Fibroblast of the aortic adventitia (primary cell): ENCODE measurements at places on chromosomes 4 and X. TPM values are rescaled to one million over a fixed set of nuclear protein-coding genes. Genes with fewer than 3 reads are reported as not detected.

Gene ADH1C
- 1.4 and 24.3 TPM in 2 replicates for total RNA-seq

Gene SPIN2A
- 0.63 TPM in 1 of 2 replicates, not detected in the other for total RNA-seq

Gene GYPB
- not detected in 2 replicates for total RNA-seq

Gene CYP2U1
- 17.3 and 29.3 TPM in 2 replicates for total RNA-seq

Gene ALB
- total RNA-seq = not detected in 2 replicates

Gene GLOD5
- not detected in 2 replicates for total RNA-seq

Gene GPR34
- not detected in 2 replicates for total RNA-seq

Gene USP26
- total RNA-seq = not detected in 2 replicates

Gene IL21
- not detected in 2 replicates for total RNA-seq

Gene ADH1A
- total RNA-seq = 0.27 TPM in 1 of 2 replicates, not detected in the other

Gene HAND2
- total RNA-seq = 31.3 TPM in 2 replicates

GRCh38 chr4:186624951-186625350 is 69.6 kb upstream of the MTNR1A start:
- DNase-seq = peak; percentile 70

DNA sequence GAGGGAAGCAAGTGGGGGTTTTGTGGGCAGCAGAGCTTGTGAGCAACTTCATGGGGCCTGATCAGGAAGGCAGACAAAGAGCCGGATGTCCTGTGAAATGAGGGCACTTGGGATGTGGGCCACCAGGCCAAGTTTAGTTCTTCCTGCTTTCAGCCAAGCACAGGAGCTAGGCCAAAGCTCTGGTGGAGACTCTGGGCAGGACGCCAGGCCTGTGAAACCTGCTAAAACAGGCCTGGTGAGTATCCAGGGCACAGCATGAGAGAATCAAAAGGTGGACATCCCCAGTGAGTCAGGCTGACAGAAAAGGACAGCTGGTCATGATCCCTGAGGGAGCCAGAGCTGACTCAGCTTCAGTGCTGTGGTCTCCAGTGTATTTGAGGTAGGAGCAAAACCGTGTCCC is 95.7 kb downstream of the NPNT start:
- peak; percentile 72 for DNase-seq

DNA sequence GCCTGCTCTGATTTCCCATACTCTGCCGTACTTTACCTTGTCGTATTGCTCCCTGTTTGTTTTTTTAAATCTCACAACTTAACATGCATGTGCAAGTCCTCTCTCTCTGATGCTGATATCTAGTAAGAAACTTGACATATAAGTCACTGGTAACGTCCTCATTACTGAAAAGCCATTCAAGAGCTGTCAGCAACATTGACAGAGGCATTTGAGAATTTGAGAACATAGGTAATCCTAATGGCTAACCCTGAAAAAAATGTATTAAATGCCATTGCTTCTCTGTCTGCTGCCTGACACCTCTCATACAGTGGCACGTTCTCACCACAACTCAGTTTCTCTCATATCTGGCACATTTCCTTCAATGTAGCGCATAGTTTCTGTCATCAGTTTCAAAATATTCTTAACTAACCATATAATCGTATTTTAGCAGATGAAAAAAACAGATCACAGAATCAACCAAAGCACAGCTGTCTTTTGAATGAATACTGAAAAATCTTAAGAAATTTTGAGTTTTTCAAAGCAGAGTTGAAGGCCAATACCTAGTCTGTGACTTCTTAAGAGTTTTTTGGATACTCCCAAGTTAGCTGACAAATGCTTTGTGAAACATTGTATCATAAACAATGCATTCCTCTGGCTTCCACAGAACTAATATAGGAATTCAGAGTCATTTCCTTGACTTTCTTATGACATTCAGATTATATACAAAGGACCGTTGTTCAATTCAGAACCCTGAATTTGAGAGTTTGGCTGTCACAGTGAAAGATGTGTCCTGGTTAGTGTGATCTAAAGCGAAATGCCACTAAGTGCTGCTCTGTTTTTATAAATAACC is 996.4 kb downstream of the C4orf33 start:
- no peak for DNase-seq

GRCh38 chr4:33086331-33086925 is 2366.3 kb downstream of the PCDH7 start:
- peak; percentile 77 for DNase-seq

DNA sequence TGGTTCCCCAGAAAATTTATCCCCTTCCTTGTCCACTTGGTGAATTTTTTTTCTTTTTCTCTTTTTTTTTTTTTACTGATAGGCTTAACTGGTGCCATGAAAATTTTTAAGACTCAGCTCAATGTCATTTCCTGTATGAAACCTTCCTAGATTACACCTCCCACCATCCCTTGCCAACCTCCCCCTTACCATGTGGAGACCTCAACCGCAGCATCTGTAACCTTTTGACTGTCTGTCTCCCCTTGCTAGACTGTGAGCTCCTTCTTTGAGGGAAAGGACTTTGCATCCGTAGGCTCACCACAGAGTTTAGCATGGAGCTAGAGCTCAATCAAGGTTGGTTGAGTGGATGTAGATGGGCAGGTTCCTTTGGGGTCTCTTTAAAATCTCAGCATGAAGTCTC is 5.2 kb upstream of the PGRMC1 start:
- no peak for DNase-seq

DNA sequence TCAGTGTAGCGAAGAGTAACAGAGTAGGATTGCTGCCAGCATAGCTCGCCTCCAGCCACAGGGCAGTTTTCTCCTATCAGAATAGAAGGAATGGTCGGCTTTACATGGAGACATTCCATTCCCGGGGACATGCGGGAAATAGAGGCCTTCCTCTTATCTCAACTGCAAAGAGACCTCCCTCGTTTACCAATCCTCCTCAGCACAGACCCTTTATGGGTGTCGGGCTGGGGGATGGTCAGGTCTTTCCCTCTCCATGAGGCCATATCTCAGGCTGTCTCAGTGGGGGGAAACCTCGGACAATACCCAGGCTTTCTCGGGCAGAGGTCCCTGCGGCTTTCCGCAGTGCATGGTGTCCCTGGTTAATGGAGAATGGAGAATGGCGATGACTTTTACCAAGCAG is 285.0 kb downstream of the ASMT start:
- no peak for DNase-seq

DNA sequence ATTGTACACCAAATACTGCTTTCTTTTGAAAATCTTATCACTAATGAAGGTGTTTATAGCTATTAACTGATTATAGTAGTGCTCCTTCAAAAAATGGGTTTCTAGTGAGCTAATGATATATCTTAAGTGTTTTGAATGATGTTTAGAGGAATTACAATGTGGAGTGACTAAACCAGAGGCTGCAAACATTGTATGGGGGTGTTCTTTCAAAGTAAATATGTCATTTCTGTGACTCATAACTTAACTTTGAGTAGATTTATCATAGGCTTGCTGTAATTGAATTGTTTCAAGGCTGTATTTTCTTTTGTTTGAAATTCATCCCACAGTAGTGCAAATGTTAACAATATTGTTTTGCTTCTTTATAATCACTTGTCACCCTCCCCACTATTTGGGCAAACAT is 141.6 kb downstream of the IL1RAPL2 start:
- no peak for DNase-seq

DNA sequence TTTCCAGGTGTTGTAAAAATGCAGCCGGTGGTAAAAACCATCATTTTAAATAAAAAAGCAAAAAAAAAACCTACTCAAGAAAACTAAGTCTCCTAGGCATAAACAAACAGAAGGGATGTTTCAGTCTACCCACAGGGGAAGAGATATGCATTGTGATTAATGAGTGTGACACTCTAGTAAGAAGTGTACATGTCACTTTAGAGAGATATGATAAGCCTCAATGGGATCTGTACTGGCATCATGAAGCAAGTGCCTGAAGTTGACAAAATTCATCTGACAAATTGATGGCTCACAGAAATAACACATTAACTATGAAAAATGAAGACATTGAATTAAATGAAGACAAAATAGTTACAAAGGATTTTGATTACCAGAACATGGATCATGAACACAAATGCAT is 162.7 kb downstream of the NPFFR2 start:
- DNase-seq = no peak

DNA sequence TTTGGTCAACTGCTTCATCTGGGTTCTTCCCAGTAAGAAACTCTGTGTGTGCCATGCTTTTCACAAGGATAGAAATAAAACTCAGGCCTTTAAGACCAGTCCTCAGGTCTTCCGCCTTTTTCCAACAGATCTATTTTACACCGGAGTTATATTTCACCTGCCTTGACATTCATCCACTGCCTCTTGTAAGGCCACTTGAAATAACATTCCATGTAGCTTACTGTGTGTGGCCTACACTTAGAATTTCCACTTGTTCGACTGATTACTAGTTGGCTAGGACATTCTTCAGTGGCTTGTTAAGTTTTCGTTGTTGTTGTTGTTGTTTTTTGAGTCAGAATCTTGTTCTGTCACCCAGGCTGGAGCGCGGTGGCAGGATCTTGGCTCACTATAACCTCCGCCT is 92.8 kb upstream of the UNC5C start:
- no peak for DNase-seq

- peak; percentile 95 for DNase-seq
These were observed 63.7 kb upstream of the PDGFRA start for GRCh38 chr4:54165438-54165837.

GRCh38 chr4:159052315-159052714 is 50.6 kb upstream of the RAPGEF2 start:
- no peak for DNase-seq

- peak; percentile 26 for DNase-seq
These were observed 238.6 kb downstream of the RAPGEF2 start for GRCh38 chr4:159341522-159341921.

DNA sequence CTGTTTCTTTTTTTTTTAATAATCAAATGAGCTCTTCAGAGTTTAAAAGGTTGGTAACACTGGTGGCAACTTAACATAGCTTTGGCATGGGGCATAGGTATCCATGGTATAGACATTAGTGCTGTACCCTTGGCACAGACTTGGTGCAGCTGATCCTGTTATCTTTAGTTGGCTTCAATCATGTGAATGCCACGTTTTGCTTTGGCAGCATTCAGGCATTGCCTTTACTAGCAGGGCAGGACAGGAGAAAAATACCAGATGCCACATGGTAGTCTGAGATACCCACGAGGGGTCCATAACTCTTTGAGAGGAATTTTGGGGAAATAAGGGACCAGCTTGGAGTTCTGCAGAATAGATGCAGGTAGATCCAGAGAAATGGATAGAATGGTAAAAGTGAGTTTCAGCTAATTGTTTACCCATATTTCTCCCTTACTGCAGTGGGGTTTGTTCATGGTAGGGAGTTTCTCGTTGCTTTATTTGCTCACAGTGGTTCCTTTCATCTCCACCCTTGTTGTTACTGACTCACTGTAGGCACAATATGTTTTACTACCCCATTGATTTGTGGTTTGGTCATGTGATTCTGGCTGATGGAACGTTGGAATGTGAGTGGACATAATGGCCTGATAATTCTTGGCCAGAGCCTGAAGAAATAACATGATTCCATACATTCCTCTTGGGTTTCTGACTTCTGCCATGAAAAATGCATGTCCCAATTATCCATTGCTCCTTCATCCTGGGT is 342.7 kb downstream of the GLUD2 start:
- DNase-seq = peak; percentile 5

DNA sequence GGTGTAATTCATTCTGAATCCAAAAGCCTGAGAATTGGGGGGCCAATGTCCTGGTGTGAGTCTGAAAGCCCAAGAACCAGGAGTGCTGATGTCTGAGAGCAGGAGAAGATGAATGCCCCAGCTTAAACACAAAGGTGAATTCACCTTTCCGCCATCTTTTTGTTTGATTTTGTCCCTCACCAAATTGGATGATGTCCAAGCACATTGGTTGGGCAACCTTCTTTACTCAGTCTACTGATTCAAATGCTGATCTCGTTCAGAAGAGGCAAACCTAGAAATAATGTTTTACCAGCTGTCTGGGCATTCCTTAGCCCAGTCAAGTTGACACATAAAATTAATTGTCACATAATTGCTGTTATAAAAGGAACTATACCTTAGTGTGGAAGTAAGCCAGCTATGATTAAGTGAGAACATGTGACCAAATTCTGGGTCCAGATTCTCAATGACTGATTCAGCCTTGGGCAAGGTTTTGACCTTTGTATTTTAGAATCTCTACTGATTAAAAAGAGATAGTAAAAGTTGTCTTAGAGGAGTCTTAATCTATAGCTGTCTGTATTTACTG is 34.5 kb upstream of the SLC4A4 start:
- DNase-seq = no peak

GRCh38 chr4:1868293-1868692 is 2.9 kb upstream of the NSD2 start:
- no peak for DNase-seq

DNA sequence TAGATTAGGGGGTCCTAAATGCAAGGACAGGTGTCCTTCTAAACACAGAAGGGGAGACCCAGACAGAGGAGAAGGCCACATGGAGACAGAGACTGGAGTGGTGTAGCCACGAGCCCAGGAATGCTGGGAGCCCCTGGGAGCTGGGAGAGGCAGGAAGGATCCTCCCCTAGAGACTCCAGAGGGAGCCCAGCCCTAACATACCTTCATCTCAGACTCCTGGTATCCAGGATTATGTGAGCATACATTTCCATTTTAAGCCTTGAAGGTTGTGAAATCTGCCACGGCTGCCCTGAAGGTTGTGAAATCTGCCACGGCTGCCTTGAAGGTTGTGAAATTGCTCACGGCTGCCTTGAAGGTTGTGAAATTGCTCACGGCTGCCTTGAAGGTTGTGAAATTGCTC is 148.4 kb downstream of the ASMT start:
- DNase-seq = no peak

GRCh38 chr4:128570387-128570975 is 239.0 kb upstream of the JADE1 start:
- peak; percentile 68 for DNase-seq

GRCh38 chr4:108454227-108454626 is 166.1 kb upstream of the RPL34 start:
- no peak for DNase-seq
